Dorsolateral prefrontal cortex (tissue), 122 donors: ENCODE measurements at places on chromosomes 11 and 22.

- DNase-seq: peak; percentile 45
These were observed 103.6 kb upstream of the HSD17B12 start for GRCh38 chr11:43576803-43577521.

- DNase-seq: no peak
These were observed 93.4 kb downstream of the WT1 start for GRCh38 chr11:32341620-32342613.

GRCh38 chr11:10778217-10778970 is 27.3 kb downstream of the CTR9 start:
- peak; percentile 38 for DNase-seq

GRCh38 chr22:19961868-19962245 is 20.2 kb upstream of the TXNRD2 start:
- DNase-seq: no peak

DNA sequence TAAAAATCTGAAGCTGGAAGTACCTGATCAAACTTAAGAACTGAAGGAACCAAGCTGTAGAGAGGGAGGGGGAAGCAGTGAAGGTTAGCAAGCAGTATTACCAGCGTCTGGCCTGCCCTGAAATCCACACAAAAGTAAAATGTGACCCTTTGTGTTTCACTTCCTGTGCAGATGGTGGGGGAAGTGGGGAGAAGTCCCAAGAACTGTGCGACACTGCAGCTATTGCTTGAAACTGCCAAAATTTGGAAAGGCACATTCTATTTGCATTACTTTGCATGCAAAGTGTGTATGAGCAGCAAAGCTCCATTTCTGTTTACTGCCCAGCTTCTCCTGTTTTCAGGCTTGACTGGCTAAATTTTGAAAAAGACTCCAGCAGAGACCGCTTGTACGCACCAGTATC is 72.1 kb upstream of the BMAL1 start:
- DNase-seq: no peak

GRCh38 chr22:20549232-20549841 is 41.9 kb downstream of the MED15 start:
- no peak for DNase-seq

DNA sequence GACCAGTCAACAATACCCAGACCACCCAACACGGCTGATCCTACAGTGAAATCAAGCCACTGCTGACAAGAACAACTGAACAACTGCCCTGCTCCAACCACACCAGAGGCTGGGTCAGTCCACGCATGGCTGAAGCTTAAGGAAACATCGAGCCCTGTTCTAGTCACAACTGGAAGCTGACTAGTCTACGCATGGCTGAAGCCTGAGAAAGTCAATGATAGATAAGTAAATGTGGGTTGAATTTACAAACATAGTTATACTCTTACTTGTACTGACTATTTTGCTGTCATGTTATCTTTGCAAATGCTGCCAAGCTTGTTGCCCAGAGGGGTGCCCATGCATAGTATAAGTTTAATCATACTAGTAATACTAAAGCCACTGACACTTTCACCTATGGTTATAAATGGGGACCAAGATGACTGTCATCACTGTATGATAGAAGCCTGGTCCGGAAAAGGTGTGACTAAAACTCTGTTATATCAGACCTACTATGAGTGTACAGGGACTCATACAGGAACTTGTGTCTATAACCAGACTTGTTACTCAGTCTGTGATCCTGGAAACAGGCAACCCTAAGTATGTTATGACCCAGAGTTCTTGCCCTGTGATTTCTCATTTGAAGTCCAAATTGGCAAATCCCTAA is 43.4 kb upstream of the GLYAT start:
- no peak for DNase-seq

DNA sequence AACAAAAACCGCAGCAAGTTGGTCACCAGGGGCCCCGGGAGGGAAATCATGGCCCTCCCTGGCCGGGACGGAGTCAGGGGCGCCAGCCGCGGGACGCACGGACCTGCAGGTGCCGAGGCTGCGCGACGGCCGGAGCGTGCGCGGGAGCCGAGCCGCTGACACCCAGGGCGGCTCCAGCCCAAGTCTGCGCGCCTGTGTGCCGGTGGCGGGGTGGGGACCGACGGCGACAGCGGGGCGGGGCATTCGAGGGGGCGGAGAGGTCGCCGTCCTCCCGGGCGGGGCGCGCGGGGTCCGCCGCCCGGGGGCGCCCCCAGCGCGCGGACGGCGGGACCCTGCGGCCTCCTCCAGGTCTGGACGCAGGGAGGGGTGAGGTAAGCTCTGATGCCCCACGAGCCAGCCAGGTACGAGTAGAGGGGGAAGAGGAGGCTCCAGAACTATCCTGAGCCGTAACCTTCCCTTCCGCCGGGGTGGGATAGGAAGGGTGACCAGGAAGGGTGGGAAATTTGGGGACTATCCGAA is at the start of gene ESAM:
ESAM (minus strand) TSS at position 186 of the 519 bp plus-strand sequence; CDS start at position 50, 136 bp downstream.
- DNase-seq: no peak
